Stromal cell of bone marrow (primary cell): ENCODE measurements at places on chromosomes 4 and X.
A peak's percentile ranks its signal among the peaks of the same experiment; 100 is the strongest.

DNA sequence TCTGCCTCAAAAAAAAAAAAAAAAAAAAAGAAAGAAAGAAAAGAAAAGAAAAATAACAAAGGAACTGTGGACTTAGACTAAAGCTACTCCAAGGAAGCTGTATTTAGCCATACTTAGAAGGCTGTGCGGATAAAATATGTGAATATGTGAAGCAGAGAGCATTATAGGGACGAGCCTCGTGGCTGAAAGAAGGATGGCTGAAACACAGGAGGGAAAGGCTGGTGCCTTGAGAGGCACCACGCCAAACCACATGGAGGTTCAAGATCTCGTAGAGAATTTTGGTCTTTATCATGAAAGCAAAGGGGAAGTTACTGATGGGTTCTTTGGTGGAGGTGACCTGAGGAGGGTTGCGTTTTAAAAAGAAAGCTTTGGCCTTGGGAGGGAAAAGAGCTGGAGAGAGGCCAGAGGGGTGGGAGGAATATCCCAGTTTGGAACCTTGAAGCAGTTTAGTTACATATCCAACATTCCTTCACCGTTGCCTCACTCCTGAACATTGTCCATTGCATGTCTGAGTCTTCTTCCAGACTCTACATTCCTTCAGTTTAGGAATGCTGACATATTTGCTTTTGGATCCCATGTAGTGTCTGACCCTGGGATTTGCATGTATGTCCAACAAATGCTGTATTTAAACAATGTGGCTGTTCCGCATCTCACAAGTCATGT, 82.5 kb downstream of the CPE start:
- peak; percentile 3 for DNase-seq

DNA sequence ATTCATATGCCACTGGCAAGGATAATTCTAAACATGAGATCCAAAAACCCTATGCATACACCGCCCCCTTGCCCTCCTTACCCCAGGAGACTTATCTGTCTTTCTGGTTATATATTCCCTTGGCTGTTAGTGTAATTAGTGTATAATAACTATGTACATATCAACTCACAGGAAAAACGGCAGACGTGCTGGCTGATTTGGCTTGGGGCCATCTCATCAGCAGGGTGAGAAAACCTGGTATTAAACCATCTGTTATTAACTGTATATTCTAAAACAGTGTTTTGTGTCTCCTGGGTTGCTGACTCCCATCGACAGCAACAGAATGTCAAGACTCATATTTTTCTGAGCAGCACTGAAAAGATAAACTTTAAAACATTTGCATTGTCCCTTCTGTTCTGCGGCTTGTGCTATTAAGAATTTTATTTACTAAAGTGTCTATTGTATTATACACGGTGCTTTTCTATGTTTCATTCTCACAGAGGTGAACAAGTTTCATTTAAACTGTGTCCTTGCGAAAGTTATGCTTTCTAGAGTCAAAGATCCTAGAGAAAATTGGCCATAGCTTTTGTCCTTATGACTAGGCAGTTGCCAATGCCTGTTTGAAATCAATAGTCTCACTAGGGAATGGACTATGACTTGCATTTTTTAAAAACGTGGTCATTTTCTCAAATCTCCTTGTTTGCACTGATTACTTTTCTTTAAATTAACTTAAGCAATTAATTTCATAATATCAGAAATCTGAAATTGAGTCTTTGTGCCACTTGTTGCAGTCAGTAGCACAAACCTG, 211.5 kb upstream of the MID1 start:
- DNase-seq: no peak

GRCh38 chr4:53844133-53844532, 220.3 kb downstream of the CHIC2 start:
- no peak for DNase-seq

GRCh38 chr4:74969507-74970474, 36.9 kb downstream of the PARM1 start:
- DNase-seq: no peak

- DNase-seq: peak; percentile 41
Measured at GRCh38 chr4:38310446-38311043, 350.3 kb downstream of the PTTG2 start.

GRCh38 chr4:24768006-24768405, 27.4 kb upstream of the SOD3 start:
- DNase-seq: no peak

DNA sequence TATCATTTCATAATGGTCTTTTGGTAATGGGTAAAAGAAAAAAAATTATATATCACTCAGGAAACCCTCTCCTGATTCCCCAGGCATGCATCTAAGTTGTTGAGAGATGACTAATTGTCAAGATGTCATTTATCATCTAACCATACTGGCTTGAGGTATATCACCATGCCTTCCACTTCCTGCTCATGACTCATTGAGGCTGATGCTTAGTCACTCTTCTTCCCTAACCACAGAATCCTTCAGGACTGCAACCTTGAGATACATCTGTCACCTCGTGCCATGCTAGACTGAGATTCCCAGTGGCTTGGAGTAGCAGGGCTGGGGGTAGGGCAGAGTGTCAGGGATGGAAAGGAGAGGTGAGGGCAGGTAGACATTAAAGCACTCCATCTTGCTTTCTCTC, 782.5 kb upstream of the INTU start:
- DNase-seq: peak; percentile 88

DNA sequence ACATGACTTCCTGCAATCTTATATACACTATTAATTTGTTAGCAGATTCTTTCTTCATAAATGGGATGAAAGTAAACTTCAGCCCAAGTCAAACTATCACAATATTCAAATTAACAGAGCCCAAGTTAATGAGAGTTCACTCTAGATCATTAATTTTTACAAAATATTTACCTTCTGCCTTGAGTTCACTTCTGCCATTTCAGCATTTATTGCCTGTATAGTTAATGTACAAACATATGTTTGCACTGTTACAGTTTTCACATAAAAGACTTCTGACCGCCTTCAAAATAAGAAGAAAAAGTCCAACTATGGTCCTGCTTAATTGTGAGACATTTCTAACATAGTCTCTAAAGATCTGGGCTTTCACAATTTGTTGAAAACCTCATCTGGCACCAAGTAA, 46.9 kb downstream of the GPC3 start:
- no peak for DNase-seq

- no peak for DNase-seq
Measured at GRCh38 chr4:61245069-61245714, 45.1 kb downstream of the ADGRL3 start.

DNA sequence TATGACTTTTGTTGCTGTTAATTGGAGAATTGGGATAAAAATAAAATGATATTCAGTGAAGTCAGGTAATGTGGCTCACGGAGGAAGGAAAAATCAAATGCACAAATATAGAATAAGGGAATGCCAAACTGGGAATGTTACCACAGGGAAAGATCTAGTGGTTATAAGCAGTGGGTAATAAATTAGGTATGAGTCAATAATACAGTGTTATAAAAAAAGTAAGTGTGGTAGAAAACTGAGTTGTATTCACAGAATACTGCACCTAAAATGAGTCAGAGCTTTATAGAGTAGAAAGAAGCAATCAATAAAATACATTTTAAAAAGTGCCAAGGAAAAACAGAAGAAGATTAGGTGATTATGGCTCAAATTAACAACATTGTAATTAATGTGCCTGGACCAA, 34.5 kb downstream of the INTS12 start:
- no peak for DNase-seq

- no peak for DNase-seq
Measured at GRCh38 chr4:42172128-42172790, 19.8 kb upstream of the BEND4 start.

GRCh38 chr4:181863856-181864255, 379.3 kb upstream of the TENM3 start:
- no peak for DNase-seq

DNA sequence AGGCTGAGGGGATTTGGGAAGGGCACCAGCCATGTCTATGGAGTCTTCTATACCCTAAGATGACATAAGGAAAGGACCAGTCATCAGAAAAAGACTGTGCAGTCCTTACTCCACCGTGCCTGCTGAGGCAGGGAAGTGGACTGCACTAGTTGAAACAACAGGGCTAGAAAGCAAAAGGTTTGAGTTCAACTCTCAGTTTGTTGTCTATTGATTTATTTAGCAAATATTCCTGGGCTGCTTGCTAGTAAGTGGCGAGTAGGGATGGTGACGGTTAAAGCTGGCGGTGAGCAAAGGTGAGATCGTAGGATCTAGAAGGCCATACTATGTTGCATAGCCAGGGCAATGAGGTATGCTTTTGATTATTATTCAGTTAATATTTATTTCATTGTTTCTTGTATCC, 110.1 kb downstream of the SMIM20 start:
- DNase-seq: no peak

GRCh38 chr4:40523581-40523980, 106.1 kb downstream of the RBM47 start:
- DNase-seq: no peak

- peak; percentile 3 for DNase-seq
Measured at GRCh38 chr4:92305148-92305877, 1.5 kb downstream of the GRID2 start.

DNA sequence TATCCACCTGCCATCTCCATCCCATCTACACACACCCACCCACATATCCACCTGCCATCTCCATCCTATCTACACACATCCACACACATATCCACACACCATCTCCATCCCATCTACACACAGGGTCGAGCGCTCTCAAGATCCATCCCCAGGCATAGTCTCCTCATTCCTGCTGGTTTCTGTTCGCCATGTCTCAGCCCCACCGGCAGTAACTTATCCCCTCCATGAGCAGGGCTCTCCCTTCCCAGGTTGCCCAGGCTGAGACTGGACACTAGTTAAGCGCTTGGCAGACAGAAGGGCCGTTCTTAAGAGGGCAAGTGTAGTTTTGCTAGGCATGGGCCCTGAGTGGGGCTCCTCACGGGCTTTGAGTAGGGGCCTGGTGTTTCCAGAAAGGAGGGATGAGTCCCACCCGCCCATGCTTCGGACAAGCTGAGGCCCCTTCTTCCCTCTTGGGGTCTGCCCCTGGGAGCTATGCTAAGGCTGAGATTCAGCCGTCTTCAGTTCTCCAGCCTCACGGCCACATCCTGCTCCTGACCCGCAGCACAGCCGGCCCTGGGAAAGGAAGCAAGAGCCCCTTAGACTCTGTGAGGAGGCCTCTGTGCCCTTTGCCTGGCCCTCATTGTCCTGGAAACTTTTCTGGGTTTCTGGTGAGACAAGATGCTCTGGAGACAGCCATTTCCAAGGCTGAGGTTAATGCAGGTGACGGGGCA, 20.4 kb downstream of the TMEM271 start:
- DNase-seq: no peak

DNA sequence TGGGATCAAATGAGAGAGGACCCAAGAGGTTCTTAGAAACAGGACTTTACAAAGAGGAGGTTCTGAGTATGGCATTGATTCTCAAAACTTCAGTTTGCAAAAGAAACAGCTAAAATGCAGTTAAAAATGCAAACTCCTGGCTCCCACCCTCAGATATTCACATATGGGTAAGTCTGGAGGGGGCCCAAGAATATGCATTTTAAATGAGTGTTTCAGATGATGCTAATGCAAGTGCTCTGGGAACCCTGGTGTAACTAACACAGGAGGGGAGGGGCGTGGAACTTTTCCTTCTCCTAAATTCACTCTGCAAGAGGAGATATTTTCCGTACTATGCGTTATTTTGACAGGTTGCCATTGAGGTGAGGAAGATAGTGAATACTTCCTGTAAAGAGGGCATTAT, 168.2 kb downstream of the TENM3 start:
- DNase-seq: no peak

DNA sequence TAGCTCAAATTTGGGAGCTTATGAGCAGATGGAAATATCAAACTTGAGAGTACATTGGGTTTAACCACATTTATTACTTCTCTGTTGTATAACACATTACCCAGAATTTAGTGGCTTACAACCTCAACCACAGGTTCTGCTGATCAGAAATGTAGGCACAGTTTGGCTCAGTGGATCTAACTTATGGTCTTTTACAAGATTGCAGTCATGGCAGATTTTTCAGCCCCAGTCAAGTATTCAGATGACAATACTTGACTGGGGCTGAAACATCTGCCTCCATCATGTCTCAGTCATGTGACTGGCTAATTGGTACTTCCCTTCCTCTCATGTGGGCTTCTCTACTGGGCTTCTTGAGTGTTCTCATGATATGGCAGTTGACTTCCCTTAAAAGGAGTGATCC, 44.0 kb upstream of the ADAD1 start:
- no peak for DNase-seq

DNA sequence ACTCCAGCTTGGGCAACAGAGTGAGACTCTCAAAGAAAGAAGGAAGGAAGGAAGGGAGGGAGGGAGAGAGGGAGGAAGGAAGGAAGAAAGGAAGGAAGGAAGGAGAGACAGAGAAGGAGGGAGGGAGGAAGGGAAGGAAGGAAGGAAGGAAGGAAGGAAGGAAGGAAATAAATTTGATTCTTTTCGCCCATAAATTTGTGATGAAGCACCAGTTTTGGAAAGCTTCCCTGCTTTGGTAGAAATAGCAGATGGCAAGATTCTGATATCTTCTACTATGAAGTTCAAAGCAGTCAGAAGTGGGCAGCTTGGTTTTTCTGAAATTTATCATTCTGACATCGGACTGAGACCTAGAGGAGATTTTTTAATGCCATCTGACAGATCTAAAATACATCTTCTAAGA, 11.7 kb upstream of the GYG2 start:
- DNase-seq: no peak

GRCh38 chrX:18228069-18228468, 7.4 kb upstream of the BEND2 start:
- DNase-seq: no peak

DNA sequence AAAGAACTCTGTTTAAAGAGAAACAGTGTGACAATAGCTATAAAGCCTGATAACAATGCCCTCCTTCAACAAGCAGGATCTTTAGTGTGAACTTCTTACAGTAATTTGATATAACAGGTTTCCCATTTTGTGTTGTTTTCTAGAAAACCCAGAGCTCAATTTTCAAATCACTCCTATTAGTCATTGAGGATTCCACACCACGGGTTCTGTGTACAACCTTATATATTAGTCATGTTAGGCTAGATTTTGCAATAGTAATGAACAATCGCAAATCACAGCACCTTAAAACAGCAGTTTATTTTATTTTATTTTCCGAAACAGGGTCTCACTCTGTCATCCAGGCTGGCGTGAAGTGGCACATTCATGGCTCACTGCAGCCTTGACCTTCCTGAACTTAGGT, 1020.9 kb upstream of the INTU start:
- DNase-seq: peak; percentile 35

DNA sequence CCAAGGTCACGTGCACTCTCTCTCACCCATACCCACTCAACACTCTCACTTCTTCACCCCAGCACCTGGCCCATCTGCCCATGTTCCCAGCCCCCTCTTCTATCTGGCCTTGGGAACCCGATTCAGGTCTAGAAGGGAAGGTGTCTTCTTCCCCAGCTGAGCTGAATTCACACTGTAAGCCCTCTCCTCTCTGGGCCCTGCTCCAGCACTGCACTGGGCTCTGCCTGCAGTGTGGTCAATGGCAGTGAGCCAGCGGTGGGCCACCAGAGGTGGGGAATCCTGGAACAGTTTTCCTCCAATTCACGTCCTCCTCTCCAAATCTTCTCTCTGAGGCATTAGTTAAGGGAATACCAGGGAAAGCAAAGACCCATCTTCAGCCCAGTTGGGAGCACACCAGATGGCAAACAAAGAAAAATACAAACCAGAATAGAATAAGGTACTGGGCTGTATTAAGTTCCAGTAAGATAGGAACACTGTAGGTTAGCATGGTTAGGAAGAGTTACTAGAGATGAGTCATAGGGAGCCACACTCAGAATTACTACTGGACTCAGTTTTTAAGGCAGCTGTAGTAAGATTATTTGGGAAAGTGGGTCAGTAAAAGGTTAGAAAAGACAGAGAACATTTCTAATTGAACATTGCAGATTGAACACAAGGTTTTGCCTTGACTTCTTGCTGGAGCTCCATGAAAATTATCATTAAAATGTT, 5.0 kb downstream of the AWAT2 start:
- DNase-seq: no peak

GRCh38 chrX:72478853-72479252, 93.8 kb downstream of the HDAC8 start:
- DNase-seq: no peak
